ENCODE measurements at places on chromosomes 13 and 19. TPM values are rescaled to one million over a fixed set of nuclear protein-coding genes. Genes with fewer than 3 reads are reported as not detected.
A peak's percentile ranks its signal among the peaks of the same experiment; 100 is the strongest.

- no peak for DNase-seq
- no peak overlapping the region for H3K27ac ChIP-seq
- H3K36me3 ChIP-seq, result peaks cover 8% of the 10 kb centered on the region
These were observed 1.5 kb upstream of the ERICH4 start for GRCh38 chr19:41441321-41441945.

DNA sequence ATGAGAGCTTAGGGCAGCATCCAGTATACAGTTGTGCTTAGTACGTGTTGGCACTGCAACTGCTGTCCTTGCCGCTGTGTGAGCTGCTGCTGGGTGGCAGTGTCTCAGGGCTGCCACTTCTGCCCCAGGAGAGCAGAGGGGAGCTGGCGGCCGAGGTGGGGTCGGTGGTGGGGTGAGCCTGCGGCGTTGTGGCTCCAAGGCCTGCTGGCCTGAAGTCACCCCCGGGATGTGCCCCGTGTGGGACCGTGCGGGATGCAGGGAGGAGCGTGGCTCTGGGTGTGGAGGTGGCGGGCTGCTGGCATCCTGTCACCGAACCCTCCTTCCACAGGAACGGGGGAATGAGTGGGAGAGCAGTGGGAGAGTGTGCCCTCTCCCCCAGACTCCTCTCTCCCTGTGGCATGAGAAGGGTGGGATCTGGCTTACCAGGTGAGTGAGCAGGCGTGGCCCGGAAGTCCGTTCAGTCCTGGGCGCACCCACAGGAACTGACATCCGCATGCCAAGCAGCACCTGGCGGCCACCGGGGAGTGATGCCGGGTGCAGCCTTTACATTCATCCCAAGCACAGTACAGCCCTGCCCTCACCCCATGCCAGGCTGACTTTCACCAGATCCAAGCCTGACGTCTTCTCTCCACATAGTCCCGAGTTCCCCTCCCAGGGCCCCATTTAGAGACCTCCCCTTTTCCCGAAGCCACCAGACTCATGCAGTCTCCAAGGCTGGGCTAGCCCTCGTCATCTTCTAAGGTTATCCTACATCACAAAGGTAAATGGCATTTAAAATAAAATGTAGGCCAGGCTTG lies 26.6 kb downstream of the MCF2L start:
- no peaks in the 10 kb centered on the region for H3K36me3 ChIP-seq
- H3K27me3 ChIP-seq, result no peaks in the 10 kb centered on the region
- no peaks in the 10 kb centered on the region for H3K4me1 ChIP-seq
- H3K27ac ChIP-seq, result no peak overlapping the region

- H3K4me3 ChIP-seq, result no peak overlapping the region
- no peak for DNase-seq
- H3K27me3 ChIP-seq, result no peaks in the 10 kb centered on the region
- H3K27ac ChIP-seq, result no peak overlapping the region
- H3K4me1 ChIP-seq, result no peaks in the 10 kb centered on the region
These were observed 14.0 kb downstream of the CEACAM16 start for GRCh38 chr19:44712864-44713515.

GRCh38 chr19:38514812-38515633 lies 81.5 kb downstream of the RYR1 start:
- no peaks in the 10 kb centered on the region for H3K36me3 ChIP-seq
- no peaks in the 10 kb centered on the region for H3K27me3 ChIP-seq
- H3K4me3 ChIP-seq, result no peak overlapping the region
- peaks cover 16% of the 10 kb centered on the region for H3K4me1 ChIP-seq
- H3K27ac ChIP-seq, result peak overlapping the region; percentile 42
- peak; percentile 88 for DNase-seq

- no peak overlapping the region for H3K27ac ChIP-seq
- no peaks in the 10 kb centered on the region for H3K4me1 ChIP-seq
- H3K4me3 ChIP-seq, result no peak overlapping the region
These were observed 752 bp upstream of the EDNRB start for GRCh38 chr13:77919246-77919920.

Gene CYP4F2
- total RNA-seq, result not detected

Gene CALR
- 569 TPM for total RNA-seq

Gene RFPL4A
- total RNA-seq, result not detected

Gene PGLYRP2
- 0.14 TPM for total RNA-seq

Gene ZNF541
- total RNA-seq, result 0.14 TPM

Gene CYTH2
- 22.5 TPM for total RNA-seq

Measured in activated CD4-positive, alpha-beta T cell treated with anti-CD3 and anti-CD28 coated beads for 36 hours (primary cell).